OCI-M1 (cell line): ENCODE measurements at places on chromosomes 2 and 18.

GRCh38 chr18:26710470-26711096, 154.9 kb downstream of the AQP4 start:
- DNase-seq, result peak; percentile 98

- no peak for DNase-seq
These were observed 169.4 kb upstream of the NRXN1 start for GRCh38 chr2:51201295-51201694.

DNA sequence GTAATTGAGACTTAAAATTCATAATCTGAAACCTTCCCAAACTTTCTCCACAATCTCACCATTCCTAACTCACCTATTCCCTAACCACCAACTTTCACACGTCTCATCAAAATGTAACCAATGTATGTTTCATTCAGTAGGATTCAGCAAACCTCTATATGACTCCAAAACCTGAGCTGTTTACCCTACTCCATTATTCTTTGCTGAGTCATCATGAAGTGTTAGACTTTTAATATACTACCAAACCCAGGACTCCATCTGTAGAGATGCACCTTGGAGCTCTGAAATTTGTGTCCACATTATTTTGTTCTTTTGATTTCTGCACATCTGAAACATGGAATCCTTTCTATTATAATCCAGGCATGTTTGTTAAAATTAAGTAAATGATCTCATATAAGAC, 727.0 kb upstream of the PIK3C3 start:
- DNase-seq, result no peak

DNA sequence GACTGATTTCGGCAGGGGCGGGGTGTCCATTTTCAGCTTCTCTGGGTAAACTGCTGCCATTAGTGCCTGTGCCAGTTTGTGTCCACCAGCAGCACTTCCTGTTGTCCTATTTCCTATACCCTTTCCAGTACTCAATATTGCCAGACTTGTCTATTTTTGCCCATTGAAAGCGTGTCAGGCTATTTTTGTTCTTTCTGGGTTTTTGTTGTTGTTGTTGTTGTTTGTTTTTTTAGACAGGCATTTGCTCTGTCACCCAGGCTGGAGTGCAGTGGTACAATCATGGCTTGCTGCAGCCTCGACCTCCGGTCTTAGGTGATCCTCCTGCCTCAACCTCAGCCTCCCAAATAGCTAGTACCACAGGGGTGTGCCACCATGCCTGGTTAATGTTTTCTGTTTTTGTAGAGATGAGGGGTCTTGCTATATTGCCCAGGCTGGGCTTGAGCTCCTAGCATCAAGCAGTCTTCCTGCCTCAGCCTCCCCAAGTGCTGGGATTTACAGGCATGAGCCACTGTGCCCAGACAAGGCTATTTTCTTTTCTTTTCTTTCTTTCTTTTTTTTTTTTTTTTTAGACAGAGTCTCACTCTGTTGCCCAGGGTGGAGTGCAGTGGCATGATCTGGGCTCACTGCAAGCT, 8.5 kb downstream of the PRELID3A start:
- no peak for DNase-seq

DNA sequence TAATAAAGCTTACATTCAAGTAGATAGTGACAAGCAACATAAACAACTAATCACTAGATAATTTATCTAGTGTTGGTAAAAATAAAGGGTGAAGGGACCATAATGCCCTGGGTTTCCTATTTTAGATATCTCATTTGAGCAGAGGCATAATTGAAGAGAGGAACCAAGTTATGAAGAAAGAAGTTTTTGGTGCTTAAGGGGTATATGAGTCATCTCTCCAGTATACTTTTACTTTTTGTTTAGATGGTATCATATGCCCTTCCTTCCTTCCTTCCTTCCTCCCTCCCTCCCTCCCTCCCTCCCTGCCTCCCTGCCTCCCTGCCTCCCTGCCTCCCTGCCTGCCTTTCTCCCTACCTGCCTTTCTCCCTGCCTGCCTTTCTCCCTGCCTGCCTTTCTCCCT, 1053.5 kb upstream of the CELF4 start:
- DNase-seq, result peak; percentile 62

- peak; percentile 13 for DNase-seq
These were observed 486.3 kb downstream of the NR4A2 start for GRCh38 chr2:155846259-155846658.

DNA sequence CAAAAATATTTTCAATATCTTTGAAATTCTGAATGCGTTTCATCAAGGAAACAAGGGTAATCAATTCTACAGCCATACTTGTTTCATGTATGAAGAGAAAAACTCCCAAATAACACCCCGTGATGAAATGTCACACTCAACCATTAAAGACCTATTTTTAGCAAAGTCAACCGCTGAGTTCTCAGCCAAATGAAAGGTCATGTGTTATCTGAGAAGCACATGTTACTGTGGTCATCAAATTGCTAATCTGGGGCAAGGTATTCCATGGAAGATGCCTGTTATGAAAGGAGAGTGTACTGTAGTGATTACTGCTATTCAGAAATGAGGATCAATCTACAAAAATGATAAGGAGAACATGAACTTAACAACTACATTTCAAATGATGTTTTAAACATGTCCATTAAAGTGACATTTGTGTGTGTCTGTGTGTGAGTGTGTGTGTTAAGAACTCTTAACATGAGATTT, 126.7 kb downstream of the BCL2 start:
- peak; percentile 92 for DNase-seq

- peak; percentile 67 for DNase-seq
These were observed 84.6 kb downstream of the NRP2 start for GRCh38 chr2:205766779-205767359.

DNA sequence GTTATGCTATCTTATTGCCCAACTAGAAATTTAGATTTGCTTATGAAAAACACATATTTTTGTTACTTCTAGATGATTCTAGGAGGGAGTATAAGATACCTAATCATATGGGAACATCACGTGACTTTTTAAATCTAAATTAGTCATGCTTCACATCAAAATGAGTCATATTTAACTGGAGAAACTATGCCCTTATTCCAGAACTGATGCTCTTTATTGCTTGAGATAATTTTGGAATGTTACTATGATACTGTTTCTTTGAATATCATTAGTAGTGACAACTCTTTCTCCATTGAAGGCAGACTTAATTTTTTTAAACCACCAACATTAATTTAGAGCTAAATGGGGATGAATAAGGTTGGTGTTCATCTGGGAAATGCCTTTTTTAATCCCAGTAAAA, 19.9 kb upstream of the ELAC1 start:
- no peak for DNase-seq

DNA sequence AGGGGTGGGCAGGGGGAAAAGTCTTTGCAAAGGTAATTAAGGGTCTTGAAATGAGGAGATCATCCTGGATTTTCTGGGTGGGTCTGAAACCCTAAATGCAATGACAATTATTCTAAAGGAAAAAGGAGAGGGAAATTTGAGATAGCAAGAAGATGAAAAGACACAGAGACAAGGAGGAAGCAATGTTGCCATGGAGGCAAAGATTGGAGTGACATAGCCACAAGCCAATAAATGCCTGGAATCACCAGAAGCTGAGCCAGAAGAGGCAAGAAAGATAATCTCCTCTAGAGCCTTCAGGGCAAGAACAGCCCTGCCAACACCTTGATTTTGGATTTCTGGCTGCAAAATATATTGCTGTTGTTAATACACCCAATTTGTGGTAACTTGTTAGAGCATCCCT, 1246.3 kb upstream of the PIK3C3 start:
- no peak for DNase-seq
